D341Med (cell line): ENCODE measurements at places on chromosomes 3 and 15.

- DNase-seq, result no peak
Observed at GRCh38 chr3:147389717-147390116, 16.6 kb downstream of the ZIC4 start.

DNA sequence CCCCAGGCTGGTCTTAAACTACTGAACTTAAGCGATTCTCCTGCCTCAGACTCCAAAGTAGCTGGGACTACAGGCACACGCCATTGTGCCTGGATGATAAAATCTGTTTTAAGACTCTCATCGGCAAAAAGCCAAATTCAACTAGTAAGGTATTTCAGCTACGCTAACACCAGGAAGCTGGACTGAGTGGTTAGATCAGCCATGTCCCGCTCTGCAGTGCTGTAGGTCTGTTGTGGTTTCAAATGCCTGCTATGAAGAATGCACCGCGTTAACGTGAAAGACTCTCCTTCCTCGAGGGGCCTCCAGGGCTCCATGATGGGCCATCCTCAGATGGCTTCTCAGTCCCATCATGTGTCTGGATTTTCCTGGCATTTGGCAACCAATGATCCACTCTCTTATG, 70.2 kb downstream of the PCOLCE2 start:
- DNase-seq, result no peak

DNA sequence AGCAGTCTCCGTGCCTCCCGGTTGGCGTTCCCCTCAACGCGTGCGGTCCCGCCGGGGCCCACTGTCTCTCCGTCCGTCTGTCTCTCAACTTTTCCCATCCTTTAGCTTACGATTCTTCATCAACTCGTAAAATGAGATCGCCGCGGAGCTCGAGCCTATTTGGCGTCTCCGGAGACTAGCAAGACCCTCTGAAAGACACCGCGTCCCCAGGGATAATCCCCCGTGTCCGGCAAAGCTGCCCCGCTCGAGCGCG, 3.4 kb downstream of the GATA2 start:
- DNase-seq, result no peak

DNA sequence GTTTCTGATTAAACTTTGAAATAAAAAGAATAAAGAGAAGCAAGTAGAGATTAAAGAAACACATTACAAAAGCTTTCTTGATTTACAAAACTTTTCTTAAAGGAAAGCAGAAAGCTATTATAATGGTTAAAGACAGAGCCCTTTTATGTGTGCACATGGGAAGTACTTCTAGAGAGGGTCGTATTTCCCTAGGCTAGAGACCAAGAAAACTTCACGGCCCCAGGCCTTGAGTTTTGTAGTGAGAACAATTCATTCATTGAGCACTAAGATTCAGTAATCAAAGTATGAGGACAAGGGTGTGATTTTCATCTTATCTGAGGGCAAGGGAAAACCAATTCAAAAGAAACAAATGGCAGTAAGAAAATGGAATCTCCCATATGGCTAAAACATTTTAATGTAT, 854.1 kb downstream of the ROBO1 start:
- DNase-seq, result no peak

GRCh38 chr15:69393831-69394491, 20.2 kb upstream of the KIF23 start:
- no peak for DNase-seq

DNA sequence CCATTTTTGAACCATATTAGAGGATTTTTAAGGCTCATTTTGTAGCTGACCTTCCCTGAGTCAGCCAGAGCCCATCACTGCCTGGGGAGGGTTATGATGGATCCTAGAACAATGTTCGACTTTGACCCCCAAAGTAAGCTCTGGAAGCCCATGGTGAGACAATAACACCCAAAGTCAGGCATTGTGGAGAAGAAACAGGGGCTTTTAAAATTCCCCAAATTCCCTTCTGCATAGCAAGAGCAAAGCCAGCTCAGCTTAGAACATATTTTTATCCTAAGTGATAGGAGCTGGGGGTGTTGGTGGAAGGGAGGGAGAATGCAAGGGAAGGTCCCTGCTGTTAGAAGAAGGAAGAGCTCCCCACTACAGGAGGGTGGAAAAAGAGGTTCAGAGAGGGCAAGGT, 4.0 kb downstream of the ITGA11 start:
- DNase-seq, result no peak

DNA sequence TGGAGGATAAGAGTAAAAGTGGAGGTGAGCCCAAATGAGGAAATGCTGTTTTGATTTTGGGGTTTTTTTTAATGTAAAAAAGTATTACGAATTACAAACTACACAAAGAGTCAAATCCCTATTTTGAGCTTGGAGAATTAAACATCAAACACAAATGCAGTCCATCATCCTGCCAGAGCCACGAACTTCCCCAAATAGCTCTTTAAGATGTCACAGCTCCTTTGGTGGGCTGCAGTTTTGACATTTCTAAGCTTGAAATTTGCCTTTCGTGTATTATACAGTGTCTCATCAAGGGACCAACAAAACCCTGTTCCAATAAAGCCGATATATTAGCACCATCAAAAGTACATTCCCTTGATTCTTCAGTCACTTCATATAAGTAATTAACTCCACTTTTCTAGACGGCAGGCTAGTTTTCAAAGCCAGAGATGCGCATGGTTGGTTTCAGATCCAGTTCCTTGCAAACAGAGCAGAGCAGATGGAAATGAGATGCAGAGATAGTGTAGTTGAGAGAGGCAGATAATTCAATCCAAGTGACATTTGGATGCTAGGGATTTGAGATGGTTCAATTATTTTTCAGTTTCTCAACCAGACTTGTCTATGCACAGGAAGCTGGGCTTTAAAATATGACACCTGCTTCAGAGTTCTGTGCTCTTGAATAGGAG, 580.9 kb downstream of the EDEM1 start:
- DNase-seq, result no peak

- no peak for DNase-seq
Observed at GRCh38 chr3:159455741-159456181, 532.9 kb upstream of the IL12A start.

DNA sequence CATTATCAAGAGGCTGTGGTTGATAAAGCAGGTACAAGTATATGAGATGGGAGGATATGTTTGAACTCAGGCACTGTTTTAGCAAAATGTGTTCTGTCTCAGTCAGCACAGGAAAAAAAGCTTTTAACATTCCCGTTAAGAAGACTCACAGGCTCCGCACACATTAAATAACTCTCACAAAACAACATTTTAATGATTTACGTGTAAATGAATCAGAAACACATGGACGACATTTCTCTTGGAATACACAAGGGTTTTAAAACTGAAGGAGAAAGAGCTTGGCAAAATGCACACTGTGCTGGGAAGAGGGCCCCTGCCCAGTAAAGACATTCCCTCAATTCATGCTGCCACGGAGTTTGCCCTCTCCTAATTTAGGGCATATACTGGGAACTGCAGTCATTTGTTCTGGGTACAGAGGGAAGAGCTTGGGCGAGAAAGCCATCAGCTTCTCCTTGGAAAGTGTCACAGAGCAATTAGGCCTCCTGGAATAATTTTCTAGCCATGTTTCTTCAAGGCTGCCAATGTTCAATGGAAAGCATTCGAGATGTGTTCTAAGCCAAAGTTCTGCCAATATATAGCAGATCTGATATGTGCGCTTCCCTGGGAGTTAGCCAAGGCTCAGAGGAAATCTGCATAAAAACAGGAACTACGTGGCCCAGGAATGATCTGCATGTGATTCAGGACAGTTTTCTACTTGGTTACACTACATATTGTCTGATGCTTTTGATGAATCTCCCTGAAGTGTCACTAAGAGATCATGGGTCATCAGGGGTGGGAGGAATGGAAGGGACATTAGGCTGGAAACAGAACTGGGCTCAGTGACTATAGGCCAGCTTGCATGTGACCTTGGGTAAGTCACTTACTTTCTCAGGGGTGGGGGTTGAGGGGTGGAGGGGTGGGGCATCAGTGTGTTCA, 2.2 kb upstream of the MASP1 start:
- no peak for DNase-seq

DNA sequence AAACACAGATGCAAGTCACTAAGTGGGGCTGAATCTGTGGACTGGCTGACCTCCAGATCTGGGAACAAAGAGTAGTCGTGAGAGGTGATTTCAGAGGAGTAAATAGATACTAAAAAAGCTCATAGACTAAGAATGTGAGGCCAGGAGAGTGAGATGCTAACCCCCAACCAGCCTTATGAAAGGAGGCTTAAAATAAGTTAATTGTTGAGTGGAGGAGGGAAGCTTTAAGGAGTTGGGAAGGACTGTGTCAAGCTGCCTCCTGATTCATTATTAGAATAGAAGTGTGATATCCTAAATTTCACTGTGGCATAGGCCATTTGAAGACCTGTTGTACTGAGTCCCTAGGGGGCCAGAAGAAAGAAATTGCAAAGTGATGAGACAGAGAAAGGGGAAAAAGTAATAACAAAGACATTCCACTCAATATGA, 107.6 kb downstream of the RBPMS2 start:
- DNase-seq, result no peak

GRCh38 chr15:49900006-49900902, 218.8 kb downstream of the ATP8B4 start:
- DNase-seq, result no peak

- DNase-seq, result peak; percentile 42
Observed at GRCh38 chr3:112582244-112582874, 20.5 kb downstream of the SLC35A5 start.

- no peak for DNase-seq
Observed at GRCh38 chr3:9786209-9786739, 6.0 kb downstream of the TADA3 start.

DNA sequence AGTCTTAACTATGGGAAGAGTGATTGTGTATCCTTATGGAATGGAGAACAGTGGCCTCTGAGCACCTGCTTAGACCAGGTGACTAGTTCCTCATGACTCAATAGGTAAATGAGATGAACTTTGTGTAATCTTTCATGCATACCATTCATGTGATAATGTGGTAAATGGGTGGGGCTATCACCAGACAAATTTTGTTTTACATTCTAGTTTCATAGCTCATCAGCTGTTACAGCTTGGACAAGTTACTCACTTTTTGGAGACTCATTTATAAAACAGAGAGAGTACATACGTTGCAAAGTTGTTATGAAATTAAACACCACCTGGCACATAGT, 103.7 kb upstream of the TGFBR2 start:
- no peak for DNase-seq

DNA sequence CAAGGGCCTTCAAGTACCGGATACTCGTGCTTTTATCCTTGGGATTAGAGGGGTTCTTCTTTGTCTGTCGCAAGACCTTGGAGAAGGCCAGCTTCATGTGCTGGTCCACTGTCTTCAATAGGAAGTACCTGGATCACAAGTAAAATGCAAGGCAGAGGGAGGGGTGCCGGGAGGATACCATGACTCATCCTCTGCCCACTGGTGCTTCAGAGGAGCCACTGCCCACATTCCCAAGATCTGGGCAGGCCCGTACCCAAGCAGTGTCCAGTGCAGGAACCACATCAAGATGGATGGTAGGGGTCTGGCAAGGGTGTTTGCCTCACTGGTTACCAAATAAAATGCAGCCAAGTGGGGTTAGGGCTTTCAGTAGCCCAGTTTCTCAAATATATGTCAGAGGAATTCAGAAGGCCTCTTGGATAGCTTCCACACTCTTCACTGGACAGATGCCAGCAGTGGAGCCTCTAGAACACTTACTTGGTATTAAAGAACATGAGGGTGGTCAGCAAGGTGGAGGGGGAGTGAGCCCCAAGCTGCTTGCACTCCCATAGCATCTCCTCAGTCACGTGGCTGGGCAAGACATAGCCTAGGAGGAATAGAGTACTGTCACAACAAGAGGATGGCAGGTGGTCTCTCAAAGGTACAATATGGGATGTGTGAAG, 3.6 kb upstream of the IMPDH2 start:
- no peak for DNase-seq

- DNase-seq, result no peak
Observed at GRCh38 chr3:160444411-160444810, 5.2 kb downstream of the TRIM59 start.

- DNase-seq, result no peak
Observed at GRCh38 chr3:16320711-16321110, 55.7 kb downstream of the OXNAD1 start.

DNA sequence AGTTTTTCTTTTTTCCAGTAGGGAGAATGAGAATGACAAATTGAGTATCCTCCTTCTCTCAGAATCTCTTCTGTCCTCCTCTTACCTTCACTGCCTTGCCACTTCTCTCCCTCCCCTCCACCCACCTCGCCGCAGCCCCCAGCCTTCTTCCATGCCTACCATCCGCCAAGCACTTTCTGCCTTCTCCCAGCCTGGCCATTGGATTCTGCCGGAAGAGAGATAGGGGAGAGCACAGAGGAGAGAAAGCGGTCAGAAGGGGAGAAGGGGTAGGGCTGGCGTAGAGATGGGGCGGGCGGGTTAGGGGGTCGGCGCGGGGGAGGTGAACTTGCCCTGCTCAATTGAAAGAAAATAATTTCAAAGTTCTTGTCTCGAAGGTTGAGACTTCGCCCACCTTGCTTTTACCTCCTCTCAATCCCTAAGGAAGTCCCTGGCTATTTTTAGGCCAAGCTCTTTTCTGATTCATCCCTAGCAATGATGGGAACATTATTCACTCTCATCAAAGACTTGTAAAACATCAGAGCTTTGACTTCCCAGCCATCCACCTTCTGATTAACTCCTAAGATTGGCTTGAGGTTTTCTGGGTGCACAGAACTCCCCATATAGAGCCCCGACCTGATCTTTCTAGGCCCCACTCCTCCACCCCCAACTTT, 811 bp downstream of the C3orf52 start:
- no peak for DNase-seq

DNA sequence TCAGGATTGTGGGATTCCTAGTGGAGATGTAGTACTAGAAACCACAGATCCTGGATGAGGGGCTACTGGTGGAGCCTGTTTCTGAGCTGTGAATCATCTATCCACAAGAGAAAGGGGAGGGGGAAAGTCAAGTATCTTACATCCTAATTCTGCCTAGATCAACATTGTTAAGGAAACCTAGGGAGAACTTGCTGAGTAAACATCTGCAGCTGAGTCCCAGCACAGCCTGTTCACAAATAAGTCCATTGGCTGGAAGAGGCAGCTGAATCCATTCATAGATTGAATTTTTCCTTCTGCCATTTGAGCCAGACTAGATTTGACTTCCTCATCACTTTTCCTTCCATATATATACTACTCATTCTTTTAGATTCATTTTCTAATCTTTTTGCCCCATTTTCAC, 460.5 kb downstream of the TUSC7 start:
- DNase-seq, result no peak

- DNase-seq, result no peak
Observed at GRCh38 chr3:35643495-35643894, 4.2 kb downstream of the ARPP21 start.

DNA sequence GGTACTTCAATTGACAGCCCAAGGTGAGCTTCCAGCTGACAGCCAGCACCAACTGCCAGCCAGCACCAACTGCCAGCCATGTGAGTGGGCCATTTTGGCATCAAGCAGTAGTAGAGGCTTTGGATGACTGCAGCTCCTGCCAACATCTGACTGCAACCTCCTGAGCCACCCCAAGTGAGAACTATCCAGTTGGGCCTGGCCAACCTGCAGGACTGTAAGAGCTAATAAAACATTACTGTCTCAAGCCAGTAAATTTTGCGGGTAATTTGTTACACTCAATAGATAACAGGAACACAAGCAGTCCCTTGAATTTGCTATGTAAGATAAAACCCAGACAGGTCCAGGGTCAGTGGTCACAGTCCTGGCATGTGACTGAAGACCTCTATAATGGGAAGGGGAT, 29.7 kb downstream of the EPHB1 start:
- DNase-seq, result no peak

- DNase-seq, result no peak
Observed at GRCh38 chr3:22728406-22728805, 474.7 kb upstream of the UBE2E2 start.
